Stimulated activated CD8-positive, alpha-beta memory T cell treated with anti-CD3 and anti-CD28 coated beads, Interleukin-4, amount 100 ng/mL, for 1 hour (primary cell): ENCODE measurements at places on chromosomes 2 and 18.
A peak's percentile ranks its signal among the peaks of the same experiment; 100 is the strongest.

GRCh38 chr18:48928787-48929186, 22.0 kb downstream of the SMAD7 start:
- peak; percentile 59 for DNase-seq

GRCh38 chr2:173099271-173099670, 23.6 kb downstream of the MAP3K20 start:
- DNase-seq = no peak

- DNase-seq = no peak
Observed at GRCh38 chr18:37452682-37453385, 112.8 kb downstream of the CELF4 start.

DNA sequence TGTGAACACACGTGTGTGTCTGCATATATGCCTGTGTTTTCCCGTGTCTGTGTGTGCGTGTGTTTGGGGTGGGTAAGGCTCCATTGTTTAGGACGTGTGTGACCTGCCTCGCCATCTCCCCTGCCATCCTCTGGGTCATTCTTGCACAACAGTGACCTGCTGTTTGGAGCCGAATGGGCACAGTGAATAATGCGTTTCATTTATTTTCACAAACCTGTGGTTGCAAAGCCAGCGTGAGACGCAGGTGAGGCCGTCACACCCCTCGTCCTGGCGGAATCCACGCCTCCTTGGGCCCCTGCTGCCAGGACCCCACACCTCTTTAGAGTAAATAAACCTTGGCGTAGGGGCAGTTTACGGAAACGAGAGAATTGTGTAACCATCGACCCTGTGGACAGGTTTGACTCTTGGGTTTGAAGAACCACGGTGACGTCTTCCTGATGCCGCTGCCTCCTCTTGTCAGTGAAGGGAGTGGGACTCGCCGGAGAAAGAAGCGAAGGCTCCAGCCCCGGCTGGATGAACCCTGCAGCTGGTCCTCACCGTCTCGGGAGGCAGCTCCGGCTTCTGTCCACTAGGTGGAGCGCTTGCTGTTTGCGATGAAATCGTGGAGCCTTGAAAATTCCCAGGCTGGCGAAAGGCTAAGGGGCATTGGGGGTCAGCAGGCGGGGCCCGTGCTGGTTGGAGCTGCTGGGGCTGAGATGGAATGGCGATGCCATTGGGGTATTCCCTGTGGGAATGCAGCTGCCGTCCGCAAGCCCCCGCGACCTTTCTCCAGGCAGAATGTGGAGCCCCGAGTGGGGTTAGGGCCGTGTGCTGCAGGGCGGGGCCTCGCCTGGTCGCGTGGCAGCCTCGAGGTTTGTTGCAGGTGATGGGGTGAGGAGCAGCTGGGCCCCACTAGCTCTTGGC, 81.1 kb downstream of the RTP5 start:
- peak; percentile 29 for DNase-seq

GRCh38 chr18:10055125-10055750, 141.4 kb downstream of the VAPA start:
- no peak for DNase-seq

GRCh38 chr18:59623456-59624368, 73.5 kb downstream of the CCBE1 start:
- no peak for DNase-seq

- DNase-seq = no peak
Observed at GRCh38 chr18:60599267-60599666, 226.7 kb upstream of the MC4R start.

DNA sequence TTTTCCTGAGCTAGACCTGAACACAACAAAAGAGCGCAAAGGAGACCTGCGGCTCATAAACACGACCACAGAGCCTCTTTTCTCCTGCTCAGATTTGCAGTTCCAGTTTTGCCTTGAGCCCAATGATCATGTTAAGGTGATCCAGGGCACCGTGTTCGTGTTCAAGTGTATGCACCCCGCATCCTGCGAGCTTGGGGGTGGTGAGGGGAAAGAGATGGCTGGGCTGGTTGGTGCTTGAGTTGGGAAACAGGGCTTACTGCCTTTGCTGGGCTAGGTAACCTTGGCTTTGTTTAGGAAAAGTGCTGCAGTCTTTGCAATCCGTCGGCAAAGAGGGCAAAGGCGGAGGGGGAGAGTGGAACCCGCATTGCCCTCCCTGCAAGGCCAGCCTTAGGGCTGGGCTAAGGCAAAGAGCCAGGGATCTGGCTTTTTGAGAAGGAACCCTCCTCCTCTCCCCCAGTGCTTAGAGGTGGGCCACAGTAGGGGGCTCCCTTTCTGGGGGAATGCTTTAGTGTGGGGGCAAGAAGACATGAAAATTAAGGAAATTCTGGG, 1.3 kb downstream of the HOXD10 start:
- DNase-seq = no peak

GRCh38 chr2:235709124-235709813, 215.4 kb downstream of the AGAP1 start:
- no peak for DNase-seq

GRCh38 chr2:219736209-219736608, 108.8 kb downstream of the SLC4A3 start:
- DNase-seq = no peak

GRCh38 chr2:174632841-174633622, 35.4 kb upstream of the WIPF1 start:
- DNase-seq = no peak

DNA sequence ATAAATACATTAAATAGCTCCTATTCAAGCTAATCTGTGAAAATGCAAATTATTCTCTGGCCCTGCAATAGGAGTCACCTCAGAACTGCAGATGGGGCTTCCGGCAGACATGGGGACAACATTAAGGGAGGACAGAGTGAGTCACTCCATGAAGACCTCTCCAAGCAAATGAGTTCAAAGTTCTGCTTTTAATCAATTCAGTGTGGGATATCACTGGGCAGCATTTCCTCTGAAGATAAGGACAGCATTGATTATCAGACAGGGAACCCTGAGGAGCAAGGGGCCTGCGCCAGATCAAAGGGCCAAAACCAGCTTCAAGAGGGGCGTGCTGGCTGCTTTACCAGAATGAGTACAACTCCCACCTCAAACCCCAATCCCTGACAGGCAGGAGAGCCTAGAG, 356.9 kb upstream of the KLHL29 start:
- DNase-seq = no peak

- DNase-seq = no peak
Observed at GRCh38 chr2:6822406-6822805, 43.3 kb downstream of the CMPK2 start.

DNA sequence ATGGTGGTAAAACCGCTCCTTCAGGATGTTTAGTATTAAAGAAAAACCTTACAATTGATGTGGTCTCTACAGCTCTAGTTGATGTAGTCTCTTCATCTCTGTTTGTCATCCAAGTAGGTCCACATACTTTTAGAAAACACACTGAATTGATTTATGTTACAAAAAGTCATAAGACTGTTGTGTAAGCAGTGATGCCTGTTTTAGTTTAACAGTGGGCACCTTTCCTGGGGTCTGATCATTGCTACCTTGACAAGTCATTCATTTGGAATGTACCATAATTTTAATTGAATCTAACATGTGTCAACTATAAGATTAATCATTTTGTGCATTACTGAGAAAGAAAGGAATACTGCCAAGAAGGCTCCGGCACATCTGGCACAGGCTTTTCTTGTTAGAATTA, 34.3 kb downstream of the GIGYF2 start:
- no peak for DNase-seq

- DNase-seq = no peak
Observed at GRCh38 chr18:45900623-45901022, 66.5 kb downstream of the EPG5 start.

DNA sequence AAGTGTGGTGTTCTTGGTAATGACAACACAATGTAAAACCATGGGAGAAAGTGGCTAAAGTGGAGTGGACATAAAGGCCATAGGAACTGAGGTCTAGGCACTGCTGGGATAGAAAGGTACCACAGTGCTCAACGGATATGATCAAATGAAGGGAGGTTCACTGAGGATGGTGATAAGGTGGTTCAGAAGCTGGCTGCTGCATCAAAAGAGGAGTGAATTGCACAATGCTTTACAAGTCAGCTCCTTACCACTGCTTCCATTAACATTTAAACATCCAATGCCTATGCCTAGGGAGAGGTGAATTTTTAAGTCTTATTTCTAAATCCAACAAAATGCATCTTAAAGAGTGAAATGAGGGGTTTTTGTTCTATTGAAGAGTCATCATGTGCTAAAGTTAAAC, 100.1 kb upstream of the ITGB6 start:
- no peak for DNase-seq

DNA sequence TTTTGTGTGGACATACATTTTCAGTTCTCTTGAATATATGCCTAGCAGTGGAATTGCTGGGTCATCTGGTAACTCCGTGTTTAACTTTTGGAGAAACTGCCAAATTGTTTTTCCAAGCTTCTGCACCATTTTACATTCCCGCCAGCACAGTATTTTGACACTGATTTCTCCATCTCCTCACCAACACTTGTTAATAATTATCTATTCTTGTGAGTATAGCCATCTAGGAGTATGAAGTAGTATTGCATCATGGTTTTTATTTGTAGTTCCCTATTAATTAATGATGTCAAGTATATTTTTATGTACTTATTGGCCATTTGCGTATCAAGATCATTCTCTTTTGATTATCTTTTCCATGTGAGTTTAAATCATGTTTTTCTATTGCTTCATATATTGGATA, 17.9 kb upstream of the AOX1 start:
- DNase-seq = no peak

GRCh38 chr2:135227386-135227785, 175.3 kb downstream of the RAB3GAP1 start:
- DNase-seq = no peak

GRCh38 chr2:224393157-224393872, 8.6 kb downstream of the FAM124B start:
- DNase-seq = no peak

- DNase-seq = no peak
Observed at GRCh38 chr2:68414876-68415275, 49.8 kb downstream of the PLEK start.

DNA sequence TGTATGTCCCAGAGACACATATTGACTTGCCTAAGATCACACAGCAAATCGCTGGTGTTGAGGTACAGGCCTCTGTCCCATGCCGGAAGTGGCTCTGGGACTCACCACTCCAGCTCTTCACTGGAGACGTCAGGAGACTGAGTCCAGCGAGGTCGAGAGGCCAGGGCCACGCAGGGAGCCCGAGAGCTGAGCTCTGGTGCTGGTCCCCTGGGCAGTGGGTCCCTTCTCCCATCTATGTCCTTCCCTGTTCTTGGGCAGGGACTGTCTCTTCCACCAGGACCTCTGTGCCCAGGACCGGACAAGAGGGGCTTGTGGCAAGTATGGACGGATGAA, 62.4 kb upstream of the TWIST2 start:
- no peak for DNase-seq

GRCh38 chr18:45320724-45321123, 294.6 kb upstream of the SLC14A2 start:
- no peak for DNase-seq

GRCh38 chr2:241273210-241274020, 42.1 kb downstream of the HDLBP start:
- DNase-seq = no peak

DNA sequence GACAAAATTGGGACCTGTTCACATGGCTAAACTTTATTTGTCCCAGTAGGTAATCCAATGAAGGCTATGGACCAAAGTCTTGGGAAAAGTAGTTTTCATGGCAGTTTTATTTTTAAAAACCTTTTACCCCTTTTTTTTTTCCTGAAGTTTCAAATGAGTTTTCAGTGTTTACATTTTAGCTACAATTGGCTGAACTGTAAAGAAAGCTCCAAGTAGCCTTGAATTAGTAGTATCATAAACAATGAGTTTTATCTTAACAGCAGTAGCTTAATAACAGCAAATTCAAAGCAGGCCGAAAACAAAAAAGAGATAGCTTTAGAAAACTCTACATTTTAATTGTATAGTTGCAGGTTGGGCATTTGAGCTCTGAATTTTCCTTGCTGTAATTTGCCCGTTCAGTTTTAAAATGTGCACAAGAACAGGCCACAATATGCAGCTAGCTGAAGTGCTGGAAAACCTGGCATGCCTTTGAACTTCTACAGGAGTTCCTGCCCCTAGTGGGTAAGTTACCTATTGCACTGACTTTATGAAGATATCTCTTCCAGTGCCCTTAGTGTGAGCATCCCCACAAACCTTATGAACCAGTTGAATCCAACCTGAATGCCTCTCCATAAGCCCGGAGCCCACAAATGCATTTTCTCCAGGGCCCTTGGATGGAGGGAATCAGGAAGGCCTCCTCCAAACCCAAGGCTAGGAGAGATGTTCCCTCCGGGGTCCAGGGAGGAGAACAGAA, 106.7 kb downstream of the XRCC5 start:
- no peak for DNase-seq

GRCh38 chr2:152715854-152716428, 1.3 kb downstream of the PRPF40A start:
- no peak for DNase-seq

DNA sequence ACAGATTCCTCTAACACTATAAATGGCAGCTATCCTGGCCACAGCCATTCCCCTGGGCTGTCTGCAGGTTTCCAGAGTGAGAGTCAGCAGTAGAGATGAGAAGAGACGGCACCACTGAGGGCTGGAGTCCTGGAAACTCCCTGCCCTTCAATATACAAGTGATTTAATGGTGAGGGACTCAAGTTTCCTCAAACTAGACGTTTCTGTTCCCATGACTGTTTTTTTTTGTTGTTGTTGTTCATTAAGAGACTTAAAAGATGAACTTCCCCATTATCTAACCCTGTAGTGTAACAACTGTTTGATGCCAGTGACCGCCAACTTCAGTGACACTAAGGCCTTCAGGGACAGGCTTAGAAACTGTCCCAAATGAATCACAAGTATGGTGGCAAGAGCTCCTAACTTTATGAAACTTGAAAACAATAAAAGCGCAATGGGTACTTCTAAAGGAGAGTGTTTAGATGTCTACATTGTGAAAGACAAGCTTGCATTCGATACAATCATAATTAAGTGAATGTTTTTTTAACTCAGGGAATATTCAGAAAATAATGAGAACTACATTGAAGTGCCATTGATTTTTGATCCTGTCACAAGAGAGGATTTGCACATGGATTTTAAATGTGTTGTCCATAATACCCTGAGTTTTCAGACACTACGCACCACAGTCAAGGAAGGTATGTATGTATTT, 34.0 kb downstream of the IL1R2 start:
- DNase-seq = no peak

DNA sequence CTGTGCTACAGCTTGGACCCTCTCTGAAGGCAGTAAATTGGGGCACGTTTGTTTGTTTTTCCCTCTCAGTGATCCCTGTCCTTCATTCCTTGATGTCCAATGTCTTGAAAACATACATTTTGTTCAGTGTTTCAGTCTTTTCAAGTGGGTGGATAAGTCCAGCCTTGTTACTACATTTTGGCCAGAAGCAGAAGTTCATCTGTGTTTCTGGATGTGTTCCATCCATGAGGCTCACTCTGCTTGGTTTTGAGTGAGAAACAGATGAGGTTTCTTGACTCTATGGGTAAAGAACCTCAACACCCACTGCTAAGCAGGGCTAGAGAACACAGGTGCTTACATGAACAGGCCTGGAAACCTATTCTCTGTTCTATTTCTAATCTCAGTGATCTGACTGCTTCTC, 74.5 kb upstream of the RFX8 start:
- no peak for DNase-seq

- no peak for DNase-seq
Observed at GRCh38 chr2:1601067-1601412, 143.3 kb downstream of the PXDN start.
